ENCODE measurements at places on chromosomes 12 and 14.

GRCh38 chr12:12088147-12088546, 17.4 kb downstream of the BCL2L14 start:
- DNase-seq: no peak

- DNase-seq: no peak
Measured at GRCh38 chr14:51006781-51007211, 62.5 kb upstream of the PYGL start.

DNA sequence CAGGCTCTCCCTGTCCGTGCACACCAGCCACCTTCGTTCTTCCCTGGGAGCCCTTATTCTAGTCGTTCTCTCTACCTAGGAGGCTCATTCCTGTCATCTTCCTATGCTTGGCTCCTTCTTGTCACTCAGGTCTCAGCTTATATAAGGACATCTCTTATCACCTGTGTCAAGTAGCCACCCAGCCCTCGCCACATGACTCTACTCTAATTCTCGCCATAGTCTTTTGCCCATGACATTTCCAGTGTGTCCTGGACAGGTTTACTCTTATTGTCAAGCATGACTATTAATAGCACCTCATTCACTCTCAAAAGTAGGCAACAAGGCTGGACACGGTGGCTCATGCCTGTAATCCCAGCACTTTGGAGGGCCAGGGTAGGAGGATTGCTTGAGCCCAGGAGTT, 175.7 kb upstream of the NUDT4 start:
- no peak for DNase-seq

DNA sequence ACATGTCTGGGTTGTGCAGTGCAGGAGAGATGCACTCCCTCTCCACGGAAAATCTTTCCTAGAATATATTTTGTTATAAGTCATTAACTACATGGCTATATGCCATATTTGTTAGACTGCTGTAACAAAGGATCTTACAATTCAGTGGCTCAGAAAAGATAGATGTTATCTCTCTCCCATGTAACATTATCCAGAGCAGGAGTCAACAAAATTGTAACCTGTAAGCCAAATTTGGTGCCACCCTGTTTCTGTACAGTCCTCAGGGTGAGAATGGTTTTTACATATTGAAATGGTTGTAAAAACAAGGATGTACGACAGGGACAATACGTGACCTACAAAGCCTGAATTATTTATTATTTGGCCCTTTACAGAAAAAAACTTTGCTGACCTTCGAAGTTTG, 155.5 kb downstream of the KIF21A start:
- DNase-seq: no peak

Measured in CD4-positive, alpha-beta T cell treated with Interleukin-1 beta for 1 hour (primary cell).